ENCODE measurements at places on chromosomes 11 and 22.

GRCh38 chr11:96168623-96169022, 174.4 kb downstream of the MAML2 start:
- DNase-seq, result no peak

GRCh38 chr11:6576471-6577373, 26.7 kb downstream of the RRP8 start:
- no peak for DNase-seq

GRCh38 chr11:8080069-8080670, 841 bp upstream of the TUB start:
- no peak for DNase-seq

GRCh38 chr11:70580036-70580805, 181.9 kb downstream of the CTTN start:
- peak; percentile 75 for DNase-seq

DNA sequence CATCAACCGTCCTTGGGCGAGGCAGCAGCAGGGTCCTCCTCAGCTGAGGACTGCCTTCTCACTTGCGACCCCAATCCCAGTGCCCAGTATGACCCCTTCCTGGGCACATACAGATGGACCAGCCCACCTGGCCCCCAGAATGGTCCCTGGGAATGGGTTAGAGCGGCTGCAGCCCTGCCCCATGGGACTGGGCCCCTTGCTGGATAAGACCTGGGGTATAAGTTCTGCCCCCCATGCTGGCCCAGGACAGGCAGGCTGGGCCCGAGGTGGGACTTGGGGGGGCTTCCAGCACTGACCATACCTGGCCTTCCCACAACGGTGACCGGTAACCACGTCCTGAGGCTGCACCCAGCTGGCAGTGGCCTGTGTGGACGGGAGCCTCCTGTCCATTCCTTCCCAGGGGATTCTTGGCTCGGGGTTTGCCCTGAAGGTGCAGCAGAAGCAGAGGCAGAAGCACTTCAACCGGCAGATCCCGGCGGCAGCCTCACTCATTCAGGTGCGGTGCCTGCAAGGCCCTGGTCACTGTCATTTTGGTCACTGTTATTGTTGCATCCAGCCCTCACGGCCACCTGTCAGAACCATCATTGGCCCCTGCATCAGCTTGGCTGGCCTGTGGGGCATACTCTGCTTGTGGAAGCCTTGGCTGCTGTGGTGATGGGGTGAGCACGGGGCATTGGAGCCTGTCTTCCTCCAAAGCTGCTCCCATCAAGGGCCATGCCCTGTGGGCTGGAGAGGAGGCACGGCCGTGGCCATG, 114.8 kb downstream of the KCNQ1OT1 start:
- DNase-seq, result peak; percentile 32

DNA sequence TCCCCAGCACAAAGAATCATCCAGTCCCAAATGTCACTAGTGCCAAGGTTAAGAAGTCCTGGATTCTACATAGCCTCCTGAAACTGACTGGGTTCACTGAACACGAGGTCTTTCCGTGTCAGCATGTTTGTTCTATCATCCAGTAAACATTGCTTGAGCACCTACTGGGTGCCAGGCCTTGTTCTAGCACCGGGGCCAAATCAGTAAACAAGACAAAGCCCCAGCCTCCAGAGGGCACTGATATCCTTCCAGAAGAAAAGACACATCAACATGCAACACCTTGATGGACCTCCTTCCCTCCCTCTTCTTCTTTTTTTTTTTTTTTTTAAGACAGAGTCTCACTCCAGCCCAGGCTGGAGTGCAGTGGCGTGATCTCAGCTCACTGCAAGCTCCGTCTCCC, 26.9 kb downstream of the TPST2 start:
- DNase-seq, result no peak

DNA sequence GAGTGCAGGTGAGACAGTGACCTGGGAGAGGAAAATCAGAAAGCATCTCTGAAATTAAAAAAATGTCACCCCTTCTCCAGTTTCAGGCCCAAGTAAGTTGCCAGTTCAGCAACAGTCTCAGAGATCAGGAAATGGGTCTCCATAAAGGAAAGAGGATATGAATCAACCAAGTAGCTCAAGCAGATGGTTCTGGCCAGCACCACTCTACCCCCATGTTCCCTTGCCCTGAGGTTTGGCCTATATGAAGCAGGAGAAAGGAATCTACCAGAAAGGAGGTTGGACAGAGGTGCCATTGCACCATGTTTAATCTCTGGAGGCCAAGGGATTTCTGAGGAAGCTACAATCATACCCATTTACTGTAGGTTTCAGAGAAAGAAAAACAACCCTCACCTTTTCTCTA, 7.7 kb downstream of the FZD4 start:
- no peak for DNase-seq

DNA sequence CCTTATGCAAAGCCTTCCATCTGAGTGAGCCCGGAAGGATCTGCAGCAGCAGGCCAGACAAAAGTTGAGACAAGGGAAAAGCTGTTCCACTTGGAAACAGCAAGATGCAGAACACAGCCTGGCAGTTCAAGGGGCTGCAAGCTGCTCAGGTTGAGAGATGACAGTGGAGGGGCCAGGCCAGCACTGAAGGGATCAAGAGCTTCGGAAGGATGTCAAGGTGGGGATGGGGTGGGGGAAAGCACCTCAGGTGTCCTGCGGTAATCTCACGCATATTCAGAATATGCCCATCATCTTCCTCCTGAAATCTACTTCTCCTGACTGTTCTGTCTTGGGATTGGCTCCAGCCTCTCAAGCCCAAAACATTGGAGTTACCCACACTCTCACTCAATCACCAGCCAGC, 35.7 kb downstream of the GAB4 start:
- no peak for DNase-seq

GRCh38 chr11:76682684-76683083, 12.1 kb upstream of the LRRC32 start:
- no peak for DNase-seq

GRCh38 chr11:102763440-102763839, 17.0 kb downstream of the MMP10 start:
- DNase-seq, result no peak

- DNase-seq, result no peak
These were observed 17.0 kb upstream of the GRIK4 start for GRCh38 chr11:120494595-120494994.

DNA sequence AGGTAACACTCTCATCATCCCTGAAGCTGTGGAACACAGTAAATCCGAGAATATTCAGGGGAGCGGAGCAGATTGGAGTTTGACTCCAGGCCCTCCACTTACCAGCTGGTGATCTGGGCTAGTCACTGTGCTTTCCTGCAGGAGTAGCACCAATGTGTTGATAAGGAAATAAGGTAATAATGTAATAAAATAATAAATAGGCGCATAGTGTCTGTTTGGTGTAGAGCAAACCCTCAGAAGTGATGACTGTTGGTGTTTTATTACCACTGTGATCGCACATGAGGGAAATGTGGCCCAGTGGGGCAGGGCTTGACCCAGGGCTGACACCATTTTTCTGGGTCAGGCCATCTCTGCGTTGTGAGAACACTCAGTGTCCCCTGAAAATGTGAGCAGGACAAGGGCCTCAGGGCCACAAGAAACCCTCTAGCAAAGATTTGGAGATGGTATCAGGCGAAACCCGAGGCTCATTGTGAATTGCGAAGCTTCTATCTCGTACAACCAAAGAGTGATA, 563.9 kb upstream of the B3GAT1 start:
- no peak for DNase-seq

- no peak for DNase-seq
These were observed 79.3 kb upstream of the RAB1B start for GRCh38 chr11:66189031-66189745.

- peak; percentile 84 for DNase-seq
These were observed 11.2 kb downstream of the DPP3 start for GRCh38 chr11:66491315-66491935.

GRCh38 chr11:126899961-126900748, 100.4 kb downstream of the KIRREL3 start:
- DNase-seq, result no peak

DNA sequence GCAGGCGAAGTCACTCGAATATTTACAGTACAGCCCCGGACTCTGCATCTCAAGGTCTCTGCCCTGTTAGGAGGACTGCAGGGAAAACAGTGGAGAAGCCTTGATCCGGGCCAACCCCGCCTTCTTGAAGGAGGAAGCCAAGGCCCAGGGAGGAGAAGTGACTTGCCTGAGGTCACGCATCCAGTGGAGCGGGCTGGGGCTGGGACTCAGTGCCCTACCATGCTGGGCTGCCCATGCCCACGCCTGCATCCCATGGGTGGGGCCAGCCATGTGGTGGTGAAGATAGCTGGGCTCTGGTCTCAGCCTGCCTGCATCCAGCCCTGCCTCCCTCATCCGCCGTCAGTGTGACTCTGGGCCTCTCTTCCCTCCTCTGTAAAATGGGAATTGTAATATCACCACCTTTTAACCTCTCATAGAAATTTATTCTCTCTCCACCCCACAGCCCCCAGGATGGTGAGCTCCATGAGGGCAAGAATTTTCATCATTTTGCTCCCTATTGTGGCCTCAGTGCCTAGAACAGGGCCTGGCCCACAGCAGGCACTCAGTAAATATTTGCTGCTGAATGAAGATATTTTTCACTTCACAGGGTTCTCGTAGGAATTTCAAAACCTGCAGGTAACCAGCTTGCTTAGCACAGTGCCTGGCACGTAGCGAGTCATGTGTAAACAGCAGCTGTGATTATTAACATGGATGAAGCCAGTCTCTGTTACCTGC, 57.3 kb downstream of the OTOG start:
- DNase-seq, result no peak

DNA sequence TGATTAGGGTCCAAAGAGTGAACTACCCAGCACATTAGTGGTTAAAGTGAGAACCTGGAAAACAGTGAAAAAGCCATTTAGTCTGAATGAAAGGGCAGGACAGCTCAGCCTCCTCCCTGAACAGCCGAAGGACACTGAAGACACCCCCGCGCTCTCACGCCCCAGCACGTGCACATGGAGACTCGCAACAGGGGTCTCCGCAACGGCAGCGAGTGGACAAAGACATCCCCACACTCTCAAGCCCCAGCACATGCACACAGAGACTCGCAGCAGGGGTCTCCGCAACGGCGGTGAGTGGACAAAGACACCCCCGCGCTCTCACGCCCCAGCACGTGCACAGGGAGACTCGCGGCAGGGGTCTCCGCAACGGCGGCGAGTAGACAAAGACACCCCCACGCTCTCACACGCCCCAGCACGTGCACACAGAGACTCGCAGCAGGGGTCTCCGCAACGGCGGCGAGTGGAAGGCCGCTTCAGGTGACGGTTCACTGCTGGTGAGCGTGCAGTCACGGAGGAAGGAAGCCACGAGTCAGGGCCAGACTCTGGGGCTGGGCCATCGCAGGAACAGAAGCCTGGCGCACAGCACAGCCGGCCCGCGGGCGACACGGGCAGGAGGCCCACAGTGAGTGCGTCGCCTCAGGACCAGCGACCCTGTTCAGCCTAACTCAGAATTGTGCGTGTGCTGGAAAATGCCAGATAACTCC, 43.6 kb downstream of the BRD1 start:
- no peak for DNase-seq

DNA sequence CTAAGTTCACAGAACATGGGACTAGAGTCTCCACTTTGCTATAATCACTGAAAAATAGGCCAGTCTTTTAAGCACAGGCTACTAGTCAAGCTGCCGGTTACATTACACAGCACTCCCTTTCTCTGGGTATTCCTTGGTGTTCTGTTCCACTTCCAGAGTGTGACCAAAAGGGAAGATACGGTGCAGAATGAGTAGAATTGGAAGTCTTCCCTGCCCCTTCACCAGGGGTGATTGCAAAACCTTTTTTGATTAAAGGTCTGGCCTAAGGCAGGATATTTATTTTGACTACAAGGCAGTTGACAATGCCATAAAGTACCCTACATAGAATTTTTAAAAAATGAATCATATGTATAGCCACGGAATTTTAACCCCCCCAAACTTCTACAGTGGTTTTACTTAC, 59.6 kb upstream of the ADORA2A start:
- no peak for DNase-seq

DNA sequence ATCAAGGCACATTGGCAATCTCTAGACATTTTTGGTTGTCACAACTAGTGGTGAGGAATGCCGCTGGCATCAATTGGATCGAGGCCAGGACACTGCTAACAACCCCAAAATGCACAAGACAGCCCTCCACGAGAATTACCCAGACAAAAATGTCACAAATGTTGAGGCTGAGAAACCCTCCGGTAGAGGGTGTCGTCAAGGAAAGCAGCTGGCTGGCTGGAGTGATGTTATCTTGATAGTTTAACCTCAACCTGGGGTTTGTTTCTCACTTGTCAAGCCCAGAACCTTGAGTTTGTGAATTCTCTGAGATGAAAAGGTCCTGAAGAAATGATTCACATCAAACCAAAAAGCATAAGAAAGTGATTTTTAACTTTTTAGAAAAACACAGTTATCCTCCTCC, 21.1 kb upstream of the TMPRSS13 start:
- DNase-seq, result peak; percentile 48

DNA sequence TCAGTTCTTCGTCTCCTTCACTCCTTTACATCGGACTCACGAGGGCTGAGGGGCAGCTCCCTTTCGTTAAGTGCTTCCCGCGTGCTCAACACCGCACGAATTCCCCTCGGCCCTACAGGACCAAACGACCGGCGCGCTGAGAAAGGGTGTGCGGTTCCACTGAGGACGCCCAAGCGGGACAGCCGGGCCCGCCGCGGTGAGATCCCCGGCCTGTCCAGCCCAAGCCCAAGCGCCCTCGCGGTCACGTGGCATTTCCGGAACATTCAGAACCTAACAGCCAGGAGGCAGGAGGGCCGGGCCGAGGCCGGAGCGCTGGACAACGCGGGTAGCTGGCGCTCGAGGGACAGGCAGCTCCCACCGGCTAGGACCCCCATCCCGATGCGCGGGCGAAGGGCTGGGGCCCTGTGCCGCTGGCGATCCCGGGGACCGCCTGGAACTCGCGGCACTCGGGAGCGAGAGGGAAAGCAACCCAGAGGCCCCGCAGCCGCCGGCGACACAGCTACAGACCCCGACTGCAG, 737 bp upstream of the STIP1 start:
- DNase-seq, result no peak

GRCh38 chr11:115912484-115912945, 408.3 kb upstream of the CADM1 start:
- peak; percentile 64 for DNase-seq

DNA sequence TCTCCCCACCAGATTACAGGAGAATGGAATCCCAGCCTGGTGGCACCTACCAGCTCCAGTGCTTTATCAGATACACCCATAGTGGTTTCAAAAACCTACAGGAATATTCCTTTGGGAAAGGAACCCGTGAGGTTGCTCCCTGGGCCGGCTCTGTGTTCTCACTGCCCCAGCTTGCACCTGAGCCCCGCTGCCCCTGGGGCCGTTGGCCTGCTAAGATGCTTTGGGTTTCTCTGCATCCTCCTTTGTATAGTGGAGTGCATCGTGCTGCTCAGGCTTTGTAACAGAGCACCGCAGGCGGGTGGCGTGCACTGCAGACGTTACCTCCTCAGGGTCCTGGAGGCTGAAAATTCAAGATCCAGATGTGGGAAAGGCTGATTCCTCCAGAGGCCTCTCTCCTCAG, 414.1 kb downstream of the BRD1 start:
- DNase-seq, result peak; percentile 51

DNA sequence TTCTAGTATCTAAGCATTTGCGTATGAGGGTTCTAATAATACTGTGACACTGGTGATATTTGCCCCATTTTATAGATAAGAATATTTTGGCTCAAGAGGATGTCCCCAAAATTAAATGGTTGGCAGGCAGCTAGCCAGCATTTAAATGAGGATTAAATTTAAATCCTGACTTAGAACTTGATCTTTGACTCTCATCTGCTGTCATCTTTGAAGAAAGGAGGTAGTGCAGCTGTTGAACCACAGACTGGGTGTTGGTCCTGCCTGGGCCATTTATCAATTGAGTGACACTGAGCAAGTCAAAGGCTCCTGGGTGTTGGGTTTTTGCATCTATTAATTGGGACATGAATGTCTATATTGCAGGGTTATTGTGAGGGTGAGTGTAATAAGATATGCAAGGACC, 112.3 kb downstream of the INSC start:
- no peak for DNase-seq
